ENCODE measurements at places on chromosomes 6 and 20.

DNA sequence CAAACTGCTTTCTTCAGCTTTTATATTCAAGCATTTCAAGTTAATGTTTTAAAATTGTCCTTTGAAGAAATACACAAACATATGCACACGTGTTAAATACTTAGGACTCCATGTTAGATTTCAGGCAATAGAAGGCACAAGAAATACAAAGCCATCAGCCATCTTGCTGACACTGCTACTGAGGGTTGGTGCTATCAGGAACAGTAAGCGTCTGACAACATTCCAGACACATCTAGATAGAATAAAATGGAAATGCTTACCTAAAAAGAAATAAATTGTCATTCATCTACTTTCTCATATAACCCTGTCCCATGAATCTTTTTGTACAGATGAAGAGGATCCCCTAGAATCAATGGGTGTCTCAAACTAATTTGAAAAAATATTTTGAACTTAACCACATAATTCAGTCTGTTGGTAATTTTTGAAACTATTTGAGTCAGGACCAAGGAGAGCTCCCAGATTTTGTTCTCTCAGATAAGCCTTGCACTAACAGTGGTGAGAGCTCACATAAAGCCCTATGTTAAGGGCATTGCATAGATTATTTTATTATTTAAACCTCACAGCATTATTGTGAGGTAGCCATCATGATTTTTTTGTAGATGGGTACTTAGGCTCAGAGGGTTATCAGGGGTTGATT, 631.1 kb upstream of the POU3F2 start:
- DNase-seq: no peak

GRCh38 chr6:33761922-33762629, 15.4 kb upstream of the IP6K3 start:
- DNase-seq: peak; percentile 85

DNA sequence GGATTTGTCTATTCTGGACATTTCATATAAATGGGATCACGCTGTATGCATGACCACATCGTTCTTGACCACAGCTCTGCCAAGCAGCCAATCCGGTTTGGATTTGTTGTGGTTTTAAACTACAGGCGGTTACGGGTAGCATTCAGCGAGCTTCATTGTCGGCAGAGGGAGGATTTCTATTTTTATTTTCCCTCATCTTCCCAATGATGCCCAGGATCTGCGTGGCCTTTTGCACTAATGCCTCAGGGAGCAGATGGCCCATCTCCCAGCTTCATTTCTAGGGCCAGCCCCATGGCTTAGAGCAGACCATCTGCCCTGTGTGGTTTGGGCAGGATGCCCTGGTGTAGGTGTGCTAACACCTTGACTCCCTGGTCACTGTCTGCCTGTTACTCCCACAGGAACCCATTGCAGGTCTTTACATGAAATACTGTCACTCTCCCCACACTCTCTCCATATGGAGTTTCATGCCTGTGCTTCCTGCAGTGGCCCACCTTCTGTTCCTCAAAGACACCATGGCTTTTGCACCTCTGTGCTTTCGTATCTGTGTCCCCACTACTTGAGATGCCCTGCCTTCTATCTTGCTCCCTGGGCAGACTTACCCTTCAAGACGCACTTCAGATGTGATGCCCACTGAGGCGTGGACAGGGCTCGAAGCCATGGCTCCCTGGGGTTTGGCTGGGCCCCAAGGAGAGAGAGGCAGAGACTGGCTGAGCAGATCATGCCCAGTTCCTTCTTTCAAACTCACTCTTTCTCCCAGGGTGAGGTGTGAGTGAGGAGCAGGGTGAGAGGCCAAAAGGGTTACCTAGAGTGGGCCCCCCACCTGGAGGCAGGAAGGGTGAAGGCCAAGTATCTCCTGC, 26.0 kb downstream of the SDCBP2 start:
- DNase-seq: peak; percentile 61

- no peak for DNase-seq
These were observed 174.1 kb upstream of the PTPRK start for GRCh38 chr6:128694303-128695009.

DNA sequence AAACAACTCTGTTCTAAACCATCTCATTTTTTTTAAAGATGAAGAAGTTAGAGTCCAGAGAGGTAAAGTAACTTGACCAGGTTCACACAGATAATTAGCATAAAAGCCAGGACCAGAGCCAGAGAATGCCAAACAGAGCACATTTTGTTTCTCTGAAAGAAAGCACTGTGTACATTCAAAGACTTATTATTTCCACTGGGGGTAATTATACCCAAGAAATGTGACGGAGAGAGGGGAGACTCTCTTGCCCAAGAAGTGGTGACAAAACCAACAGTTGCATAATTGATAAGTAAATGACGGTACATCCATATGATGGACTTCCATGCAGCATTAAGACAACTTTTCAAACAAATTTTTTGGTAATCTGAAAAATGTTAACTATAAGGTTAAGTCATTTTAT, 111.6 kb downstream of the RTN4IP1 start:
- DNase-seq: no peak

GRCh38 chr6:27767851-27768250, 144.3 kb downstream of the OR2B2 start:
- no peak for DNase-seq

DNA sequence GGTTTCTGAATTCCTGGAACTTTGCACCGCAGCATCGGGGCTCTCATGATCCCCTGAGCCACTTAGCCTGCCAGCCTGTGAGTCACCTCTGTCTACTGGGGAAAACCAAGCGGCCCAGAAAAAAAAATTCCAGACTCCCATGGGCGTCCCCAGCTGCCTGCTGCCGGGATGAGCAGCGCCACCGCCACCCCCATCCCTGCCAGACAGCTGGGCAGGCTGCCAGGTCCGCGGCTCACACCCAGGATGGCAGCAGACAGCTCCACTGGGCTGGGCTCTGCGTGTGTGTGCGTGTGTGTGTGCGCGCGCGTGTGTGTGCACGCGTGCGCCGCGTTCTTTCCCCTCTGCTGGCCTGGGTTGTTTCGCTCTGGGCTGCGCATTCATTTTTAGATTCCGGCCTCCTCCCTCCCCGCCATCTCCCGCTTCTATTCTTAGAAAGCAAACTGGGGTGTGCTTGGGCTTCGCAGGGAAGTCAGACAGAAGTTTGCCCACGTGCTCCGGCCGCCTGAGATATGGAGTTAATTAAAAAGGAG, 38.9 kb upstream of the PMEPA1 start:
- DNase-seq: peak; percentile 91

DNA sequence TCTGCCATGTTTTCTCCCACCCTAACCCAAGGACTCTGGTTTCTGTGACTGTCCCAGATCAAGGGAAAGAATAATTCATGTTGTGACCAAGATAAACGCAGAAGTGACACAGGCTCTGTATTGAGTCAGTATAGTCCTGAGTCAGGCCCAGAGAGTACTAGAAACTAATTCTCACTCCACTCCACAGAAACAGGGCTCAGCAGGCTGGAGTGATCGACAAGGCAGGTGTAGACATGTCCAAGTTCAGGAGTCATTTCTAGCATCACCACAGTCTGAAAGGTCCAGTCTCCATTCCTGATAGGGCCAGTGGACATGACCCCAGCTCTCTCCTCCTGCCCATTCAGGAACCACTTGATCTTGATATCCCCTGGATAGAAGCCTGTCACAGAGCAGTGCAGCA, 2.7 kb downstream of the HLA-DOB start:
- DNase-seq: no peak

GRCh38 chr6:44228836-44229235, 5.4 kb downstream of the SLC29A1 start:
- no peak for DNase-seq

- DNase-seq: no peak
These were observed 71.9 kb upstream of the ZNFX1 start for GRCh38 chr20:49349694-49350252.

DNA sequence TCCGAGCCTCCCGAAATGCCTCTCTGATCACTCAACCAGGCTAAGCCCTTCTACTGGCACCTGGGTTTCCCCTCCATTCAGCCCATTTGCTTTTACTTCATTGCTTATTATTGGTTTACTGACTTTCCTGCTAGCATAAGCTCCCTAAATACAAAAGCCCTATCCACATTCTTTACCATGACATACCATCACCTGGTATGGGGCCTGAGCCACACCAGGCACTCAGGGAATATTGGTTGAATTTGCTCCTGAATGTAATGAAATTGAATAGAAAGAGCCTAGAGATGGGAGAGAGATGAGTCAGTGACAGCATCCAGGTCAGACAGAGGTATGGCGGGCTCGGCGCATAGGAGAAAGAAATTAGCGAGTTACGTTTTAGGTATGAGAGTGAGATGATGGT, 120.0 kb downstream of the CD164 start:
- no peak for DNase-seq

DNA sequence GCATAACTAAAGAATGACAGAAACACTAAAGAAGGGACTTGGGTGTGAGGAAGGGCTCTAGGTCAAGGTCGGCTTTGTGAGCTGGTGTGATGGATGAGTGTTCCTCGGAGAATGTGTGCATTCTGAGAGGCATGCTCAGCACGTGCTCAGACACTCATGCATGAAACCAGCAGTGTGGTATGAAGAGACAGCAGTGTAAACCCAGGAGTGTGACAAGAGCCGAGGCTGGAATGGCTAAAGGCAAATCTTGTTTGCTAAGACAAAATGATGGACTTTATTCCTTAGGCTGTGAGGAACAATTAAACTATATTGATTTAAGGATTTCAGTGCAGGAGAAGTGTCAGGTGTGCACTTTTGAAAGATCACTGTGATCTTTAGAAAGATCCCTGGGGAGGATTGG, 107.4 kb upstream of the MAP7 start:
- DNase-seq: peak; percentile 14

GRCh38 chr6:41278699-41279405, 7.6 kb downstream of the TREM1 start:
- DNase-seq: peak; percentile 91

- peak; percentile 97 for DNase-seq
These were observed 50.7 kb upstream of the CD83 start for GRCh38 chr6:14066782-14067406.

GRCh38 chr6:97841763-97842162, 558.7 kb upstream of the MMS22L start:
- no peak for DNase-seq

DNA sequence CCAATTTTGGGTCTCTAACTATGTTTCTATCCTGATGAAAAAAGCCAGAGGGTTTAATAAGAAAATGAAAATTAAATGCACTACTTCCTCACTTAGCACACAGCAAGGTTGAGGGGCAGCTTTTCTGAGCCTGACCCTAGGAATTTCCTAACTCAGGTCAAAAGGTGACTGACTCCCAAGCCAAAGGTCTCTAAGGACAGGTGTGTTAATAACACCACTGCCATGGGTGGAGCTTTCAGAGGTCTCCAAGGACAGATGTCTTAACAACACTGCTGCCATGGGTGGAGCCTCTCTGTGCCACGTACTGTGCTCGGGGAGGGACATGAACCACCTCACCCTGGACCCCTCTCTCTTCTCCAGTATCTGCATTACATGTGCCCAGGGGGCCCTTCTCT, 339.2 kb downstream of the PRKN start:
- no peak for DNase-seq

DNA sequence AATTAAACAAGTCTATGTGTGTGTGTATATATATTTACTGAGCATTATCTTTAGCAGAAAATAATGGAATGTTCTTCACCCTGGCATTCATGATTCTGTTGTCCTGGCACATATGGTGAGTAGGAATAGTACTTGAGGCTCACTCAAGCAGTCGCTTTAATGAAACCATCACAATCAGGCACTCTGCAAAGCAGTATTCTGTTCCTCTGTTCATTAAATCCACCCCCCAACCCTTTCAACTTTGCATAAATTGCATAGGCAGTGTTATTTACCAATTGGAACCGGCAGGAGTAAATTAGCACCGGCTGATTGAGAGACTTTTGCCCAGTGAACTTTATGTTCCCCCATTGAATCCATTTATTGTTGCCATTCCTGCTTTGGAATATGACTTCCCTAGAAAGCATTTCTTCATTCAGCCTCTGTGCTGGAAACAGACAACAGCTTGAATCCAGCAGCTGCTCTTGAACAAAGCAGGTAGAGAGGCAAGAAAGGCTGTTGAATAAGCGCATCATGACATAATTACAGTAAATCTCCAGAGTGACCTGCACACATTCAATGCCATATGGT, 268.0 kb upstream of the RNF217 start:
- DNase-seq: peak; percentile 92

- no peak for DNase-seq
These were observed 109.5 kb upstream of the CD93 start for GRCh38 chr20:23195636-23196035.

DNA sequence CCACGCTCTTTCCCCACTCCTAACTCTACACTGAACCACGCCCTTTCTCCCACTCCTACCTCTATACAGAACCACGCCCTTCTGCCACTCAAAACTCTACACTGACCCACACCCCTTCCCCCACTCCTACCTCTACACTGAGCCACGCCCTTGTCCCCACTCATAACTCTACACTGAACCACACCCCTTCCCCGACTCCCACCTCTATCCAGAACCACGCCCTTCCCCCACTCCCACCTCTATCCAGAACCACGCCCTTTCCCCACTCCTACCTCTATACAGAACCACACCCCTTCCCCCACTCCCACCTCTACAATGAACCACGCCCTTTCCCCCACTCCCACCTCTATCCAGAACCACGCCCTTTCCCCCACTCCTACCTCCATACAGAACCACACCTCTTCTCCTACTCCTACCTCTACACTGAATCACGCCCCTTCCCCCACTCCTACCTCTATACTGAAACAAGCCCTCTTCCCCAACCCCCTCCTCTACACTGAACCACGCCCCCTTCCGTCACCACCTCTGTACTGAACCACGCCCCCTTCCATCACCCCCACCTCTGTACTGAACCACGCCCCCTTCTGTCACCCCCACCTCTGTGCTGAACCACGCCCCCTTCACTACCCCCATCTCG, 10.1 kb downstream of the PXMP4 start:
- DNase-seq: no peak

- DNase-seq: no peak
These were observed 3.2 kb downstream of the PRRT1 start for GRCh38 chr6:32148289-32149091.

GRCh38 chr6:126302191-126302590, 37.7 kb upstream of the CENPW start:
- DNase-seq: no peak

- no peak for DNase-seq
These were observed 704.3 kb downstream of the TFAP2A start for GRCh38 chr6:9710574-9710973.

DNA sequence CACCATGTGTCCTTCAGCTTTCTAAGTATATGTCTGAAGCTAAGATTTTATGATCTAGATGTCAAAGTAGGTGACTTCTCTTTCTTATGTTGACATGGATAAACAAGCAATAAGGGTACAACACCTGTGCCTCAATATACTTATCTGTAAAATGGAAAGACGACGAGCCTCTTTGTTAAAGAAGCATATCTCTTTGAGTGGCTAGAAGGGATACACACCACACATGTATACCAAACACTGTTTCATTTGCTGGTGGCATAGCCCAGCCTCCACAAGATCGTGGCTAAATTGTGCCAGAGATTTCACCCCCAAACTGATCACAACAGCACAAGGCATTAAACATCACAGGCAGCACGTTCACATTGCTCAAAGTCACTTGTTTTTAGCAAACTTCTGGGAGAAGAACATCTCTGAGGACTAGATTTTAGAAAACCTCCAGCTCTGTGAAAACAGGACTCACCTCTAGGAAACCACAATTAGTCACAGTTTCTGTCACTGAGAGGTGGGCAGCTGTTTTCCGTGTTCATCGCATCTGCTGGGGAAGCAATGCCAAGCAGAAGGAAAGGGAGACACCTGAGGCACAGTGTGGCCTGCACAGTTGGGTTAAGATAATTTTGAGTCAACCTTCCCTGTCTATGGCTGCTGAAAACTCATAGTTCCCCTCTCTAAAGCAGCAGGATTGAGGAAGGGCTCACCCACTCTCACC, 263.0 kb upstream of the PLCB4 start:
- DNase-seq: no peak

Data from NCI-H82 (cell line).